ENCODE measurements at places on chromosomes 2 and 18.

- DNase-seq, result peak; percentile 65
Measured at GRCh38 chr2:39119732-39120520, 925 bp downstream of the SOS1 start.

DNA sequence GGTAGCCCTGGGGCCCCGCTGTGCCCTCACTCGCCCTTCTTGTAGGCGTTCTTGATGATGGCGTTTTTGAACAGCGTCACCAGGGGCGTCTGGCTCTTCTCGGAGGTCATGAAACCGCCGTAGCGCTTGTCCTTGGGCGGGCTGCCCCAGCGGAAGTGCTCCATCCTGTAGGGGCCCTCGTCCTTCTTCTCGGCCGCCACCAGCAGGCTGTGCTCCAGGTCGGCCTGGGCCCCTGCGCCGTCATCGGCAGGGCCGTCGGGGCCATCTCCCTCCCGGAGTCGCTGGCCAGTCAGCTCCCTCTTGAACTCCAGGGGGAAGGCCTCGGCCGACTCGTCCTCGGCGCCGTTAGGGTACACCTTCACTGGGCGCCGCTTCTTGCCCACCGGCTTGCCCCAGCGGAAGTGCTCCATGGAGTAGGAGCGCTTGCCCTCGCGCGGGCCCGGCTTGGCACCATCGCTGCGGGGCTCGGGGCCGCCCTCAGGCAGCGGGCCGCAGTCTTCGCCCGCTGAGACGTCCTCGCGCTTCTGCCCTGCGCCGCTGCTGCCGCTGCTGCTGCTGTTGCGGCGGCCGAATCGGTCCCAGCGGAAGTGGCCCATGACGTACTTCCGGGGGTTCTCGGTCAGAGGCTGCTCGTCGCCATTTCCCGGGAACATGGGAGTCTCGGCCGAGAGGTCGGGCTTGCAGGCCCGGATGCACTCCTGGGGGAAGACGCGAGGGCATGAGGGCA lies 7.2 kb downstream of the POMC start:
- DNase-seq, result peak; percentile 84

DNA sequence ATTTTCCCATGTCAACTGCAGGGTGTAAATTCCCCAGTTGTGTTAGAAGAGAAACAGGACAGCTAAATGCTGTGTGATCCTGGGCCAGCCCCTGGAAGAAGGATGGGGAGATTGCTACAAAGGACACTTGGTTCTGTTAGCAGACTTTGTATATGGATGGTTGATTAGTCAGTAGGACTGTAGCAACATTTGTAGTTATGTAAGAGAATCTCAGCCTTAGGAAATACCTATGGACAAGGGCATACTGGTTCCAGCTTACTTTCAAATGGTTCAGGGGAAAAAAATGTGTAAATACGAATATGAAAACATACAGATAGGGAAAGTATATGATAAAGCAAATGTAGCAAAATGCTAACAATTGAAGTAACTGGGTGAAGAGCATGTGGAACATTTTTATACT lies 47.6 kb downstream of the GNAL start:
- DNase-seq, result no peak

- DNase-seq, result no peak
Measured at GRCh38 chr2:132381376-132381775, 35.2 kb upstream of the GPR39 start.

GRCh38 chr2:170047331-170048065 lies 130.4 kb upstream of the MYO3B start:
- no peak for DNase-seq

DNA sequence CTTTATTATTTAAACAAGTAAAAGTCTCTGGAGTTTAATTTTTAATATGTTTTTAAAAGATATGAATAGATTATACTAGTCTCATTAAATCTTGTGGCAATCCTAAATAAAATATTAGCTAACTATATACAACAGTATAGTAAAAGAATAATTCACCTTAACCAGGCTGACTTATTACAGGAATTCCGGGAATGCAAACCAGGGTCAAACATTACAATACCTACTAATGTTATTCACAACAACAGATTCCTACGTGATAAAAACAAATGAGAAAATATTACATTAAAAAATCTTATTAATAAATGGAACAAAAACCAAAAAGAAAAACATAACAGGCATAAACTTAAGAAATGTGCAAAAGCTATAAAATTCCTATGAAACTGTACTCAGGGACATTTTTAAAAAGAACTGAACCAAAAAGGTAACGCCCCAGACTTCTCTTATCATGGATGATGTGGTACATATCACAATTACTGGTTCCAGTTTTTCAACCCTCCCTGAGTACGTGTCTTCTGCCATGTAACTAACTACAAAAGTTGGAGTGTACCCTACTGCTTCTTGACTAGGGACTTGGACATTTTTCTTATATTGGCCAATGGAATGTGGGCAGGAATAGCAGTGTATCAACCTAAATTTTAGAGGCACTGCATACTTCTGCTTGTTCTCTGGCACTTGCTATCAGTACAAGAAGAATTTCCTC lies 20.2 kb downstream of the TTC21B start:
- DNase-seq, result no peak
